Natural killer cell treated with Interleukin-12 subunit alpha and Interleukin-12 subunit beta and Interleukin-15 and Interleukin-18, amount 100 ng/mL, for 72 hours (primary cell): ENCODE measurements at places on chromosomes 13 and 19. TPM values are rescaled to one million over a fixed set of nuclear protein-coding genes. Genes with fewer than 3 reads are reported as not detected.

DNA sequence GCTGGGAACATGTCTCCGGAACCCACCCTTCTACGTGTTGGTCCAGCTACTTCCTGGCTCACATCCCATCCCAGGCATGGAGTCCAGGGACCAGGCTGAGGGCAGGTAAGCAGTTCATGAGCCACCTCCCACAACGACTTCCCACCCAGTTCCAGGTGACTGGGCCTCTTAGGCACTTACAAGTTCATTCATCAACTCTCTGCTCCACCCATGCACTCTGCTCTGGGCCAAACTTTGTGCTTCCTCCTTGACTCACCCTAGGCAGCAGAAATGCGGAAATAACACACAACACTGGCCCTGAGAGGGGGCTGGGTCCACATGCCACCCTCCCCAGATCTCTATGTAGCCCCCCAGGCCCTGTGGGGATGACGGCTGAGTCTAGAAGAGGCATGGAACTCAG is 20.5 kb downstream of the IQCN start:
- DNase-seq = no peak

DNA sequence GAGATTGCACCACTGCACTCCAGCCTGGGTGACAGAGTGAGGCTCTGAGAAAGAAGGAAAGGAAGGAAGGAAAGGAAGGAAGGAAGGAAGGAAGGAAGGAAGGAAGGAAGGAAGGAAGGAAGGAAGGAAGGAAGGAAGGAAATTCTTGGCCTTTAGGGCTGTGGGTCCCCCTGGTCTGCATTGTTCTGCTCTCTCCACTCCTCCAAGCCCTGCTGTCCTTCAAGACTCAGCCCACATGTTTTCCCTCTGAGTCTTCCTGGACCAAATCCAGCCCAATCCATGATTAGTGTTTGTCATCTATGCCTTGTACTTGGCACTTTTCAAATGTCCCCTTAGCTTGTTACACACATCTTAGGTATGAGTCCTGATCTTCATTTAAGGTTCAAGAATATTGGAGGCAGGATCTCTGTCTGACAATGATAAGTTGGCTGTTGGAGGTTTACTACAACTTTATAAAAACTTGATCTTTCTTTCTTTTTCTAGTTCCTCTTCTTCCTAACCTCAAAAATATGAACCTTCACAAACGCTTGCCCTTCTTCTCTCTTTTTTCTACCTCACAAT is 48.8 kb upstream of the INTS6 start:
- DNase-seq = no peak

GRCh38 chr13:41001695-41002094 is 17.4 kb downstream of the ELF1 start:
- DNase-seq = no peak

DNA sequence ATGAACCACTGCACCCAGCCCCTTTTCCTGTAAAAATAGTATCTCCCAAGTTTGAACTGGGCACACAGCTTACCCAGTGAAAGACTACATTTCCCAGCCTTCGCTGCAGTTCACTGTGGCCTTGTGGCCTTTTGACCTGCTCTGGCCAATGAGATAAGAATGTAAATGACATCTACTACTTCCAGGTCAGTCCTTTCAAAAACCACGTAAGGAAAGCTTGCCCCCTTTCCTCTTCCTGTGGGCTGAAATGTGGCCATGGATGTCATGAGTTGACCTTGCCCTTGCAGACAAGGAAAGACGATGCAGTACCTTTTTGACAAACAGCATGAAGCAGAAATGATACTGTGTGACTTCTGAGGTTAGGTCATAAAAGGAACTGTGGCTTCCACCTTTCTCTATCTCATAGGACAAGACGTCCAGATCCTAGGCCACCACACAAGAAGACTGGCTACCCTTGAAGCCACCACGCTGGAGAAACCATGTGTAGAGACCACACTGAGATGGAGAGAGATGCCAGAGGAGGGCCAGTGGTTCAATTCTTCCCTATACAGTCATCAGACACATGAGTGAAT is 19.9 kb downstream of the ACER1 start:
- peak; percentile 26 for DNase-seq

DNA sequence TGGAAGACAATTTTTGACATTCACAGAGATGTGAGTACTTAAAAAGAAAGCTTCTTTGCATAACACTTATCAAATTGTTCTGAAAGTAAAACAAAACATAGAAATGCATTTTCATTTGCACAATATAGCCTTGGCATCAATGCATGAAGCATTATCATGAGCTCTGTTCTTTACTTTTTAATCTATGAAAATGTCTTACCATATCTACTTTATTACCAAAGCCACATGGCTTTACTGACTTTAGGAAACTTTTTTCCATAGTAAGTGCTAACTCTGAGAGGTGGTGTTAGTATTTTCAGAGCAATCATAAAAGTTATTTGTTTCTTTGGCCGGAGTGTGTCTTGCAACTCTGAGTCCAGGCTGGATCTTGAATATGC is 10.5 kb downstream of the TNFRSF19 start:
- no peak for DNase-seq

- DNase-seq = no peak
These were observed 39.6 kb downstream of the CYP2B6 start for GRCh38 chr19:41030651-41031050.

GRCh38 chr13:94249512-94249911 is 230.0 kb downstream of the DCT start:
- no peak for DNase-seq

GRCh38 chr19:47323872-47324271 is 8.1 kb upstream of the C5AR2 start:
- DNase-seq = no peak

DNA sequence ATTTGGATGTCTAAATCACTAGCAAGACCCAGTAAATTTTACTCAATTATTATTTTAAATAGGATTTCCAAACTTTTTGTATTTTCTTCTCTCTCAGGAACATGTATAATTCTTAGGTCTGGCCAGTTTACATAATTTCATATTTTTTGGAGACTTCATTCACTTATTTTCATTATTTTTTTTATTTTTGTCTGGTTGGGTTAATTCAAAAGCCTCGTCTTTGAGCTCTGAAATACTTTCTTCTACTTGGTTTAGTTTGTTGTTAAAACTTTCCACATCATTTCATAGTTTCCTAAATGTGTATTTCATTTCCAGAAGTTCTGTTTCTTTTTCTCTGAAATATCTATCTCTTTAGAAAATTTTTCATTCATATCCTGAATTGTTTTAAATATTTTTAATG is 322.9 kb upstream of the SPRY2 start:
- DNase-seq = no peak

GRCh38 chr19:585551-586110 is 4.0 kb upstream of the HCN2 start:
- DNase-seq = no peak

DNA sequence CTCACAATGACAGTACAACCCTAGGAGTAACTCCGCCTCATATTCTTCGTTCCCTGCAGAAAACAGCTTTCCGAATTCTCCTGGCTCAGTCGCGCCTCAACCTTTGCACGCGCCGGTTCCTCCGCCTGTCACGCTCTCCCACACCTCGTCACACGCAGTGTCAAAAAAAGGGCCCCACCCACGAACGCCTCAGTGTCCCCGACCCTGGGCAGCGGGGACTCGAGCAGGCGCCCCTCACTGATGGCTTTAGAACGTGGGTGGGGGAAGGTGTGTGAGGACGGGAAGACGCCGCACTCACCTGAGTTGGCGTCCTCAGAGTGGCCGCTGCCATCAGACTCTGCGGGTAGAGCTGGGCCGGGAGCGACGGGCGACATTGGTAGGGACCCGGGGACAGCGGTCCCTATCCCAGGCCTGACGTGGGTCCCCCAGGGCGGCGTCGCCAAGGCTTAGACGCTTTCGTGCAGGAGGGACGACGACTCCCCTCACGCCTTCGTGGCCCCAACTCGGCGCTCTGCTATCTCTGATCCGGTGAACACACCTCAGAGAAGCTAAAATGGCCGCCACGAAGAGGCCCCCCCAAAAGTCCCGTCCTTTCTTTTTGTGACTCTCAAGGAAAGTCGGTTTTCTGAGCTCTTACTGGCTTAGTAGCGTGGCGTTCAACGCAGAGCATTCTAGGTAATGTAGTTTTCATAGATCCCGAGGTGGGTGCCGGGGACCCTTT is at the start of gene ZNF154:
Gene ZNF154, minus strand, starts transcription at position 564 of the 721 bp plus-strand sequence. Its CDS starts 233 bp downstream, at position 331.
- DNase-seq = no peak

DNA sequence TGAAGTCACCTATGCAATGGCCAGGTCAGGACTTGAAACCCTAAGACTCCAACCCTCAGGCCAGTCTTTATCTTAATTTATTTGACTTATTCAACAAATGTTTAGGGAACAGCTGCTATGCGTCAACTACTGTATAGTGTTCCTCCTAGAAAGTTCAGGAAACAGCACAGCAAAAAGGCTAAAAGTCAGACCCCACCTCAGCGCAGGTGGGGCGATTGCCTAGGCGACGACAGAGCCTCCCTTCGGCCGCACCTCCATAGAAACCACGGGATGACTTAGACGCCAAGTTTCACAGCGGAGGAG is 502 bp downstream of the VRK3 start:
- no peak for DNase-seq

GRCh38 chr13:49540552-49540951 is 44.8 kb downstream of the PHF11 start:
- DNase-seq = no peak

GRCh38 chr19:28465371-28466086 is 747.4 kb downstream of the UQCRFS1 start:
- DNase-seq = no peak

GRCh38 chr13:110346661-110347067 is 39.6 kb downstream of the COL4A2 start:
- no peak for DNase-seq

DNA sequence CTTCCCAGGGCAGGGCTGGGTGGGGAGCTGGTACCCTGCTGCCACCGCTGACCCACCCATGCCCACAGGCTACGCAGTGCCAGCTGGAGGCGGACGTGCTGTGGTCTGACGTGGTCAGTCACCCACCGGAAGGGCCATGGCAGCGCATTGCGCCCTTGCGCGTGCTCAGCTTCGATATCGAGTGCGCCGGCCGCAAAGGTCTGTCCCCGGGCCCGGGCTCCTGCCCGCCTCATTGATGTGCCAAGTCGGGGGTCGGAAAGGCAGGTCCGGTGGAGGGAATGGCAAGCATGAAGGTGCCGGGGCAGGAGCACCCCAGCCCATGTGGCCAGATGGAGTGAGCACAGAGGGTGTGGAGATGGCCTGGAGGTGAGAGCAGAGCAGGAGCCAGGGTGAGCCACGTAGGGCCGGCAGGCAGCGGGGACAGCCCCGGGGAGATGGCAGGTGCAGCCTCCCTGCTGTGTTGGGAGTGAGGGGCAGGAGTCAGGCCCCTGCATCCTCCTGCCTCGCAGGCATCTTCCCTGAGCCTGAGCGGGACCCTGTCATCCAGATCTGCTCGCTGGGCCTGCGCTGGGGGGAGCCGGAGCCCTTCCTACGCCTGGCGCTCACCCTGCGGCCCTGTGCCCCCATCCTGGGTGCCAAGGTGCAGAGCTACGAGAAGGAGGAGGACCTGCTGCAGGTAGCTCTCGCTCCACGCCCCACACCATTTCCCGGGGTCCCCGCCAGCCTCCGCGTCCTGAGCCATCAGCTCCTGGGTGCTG is 16.0 kb upstream of the SPIB start:
- DNase-seq = no peak

DNA sequence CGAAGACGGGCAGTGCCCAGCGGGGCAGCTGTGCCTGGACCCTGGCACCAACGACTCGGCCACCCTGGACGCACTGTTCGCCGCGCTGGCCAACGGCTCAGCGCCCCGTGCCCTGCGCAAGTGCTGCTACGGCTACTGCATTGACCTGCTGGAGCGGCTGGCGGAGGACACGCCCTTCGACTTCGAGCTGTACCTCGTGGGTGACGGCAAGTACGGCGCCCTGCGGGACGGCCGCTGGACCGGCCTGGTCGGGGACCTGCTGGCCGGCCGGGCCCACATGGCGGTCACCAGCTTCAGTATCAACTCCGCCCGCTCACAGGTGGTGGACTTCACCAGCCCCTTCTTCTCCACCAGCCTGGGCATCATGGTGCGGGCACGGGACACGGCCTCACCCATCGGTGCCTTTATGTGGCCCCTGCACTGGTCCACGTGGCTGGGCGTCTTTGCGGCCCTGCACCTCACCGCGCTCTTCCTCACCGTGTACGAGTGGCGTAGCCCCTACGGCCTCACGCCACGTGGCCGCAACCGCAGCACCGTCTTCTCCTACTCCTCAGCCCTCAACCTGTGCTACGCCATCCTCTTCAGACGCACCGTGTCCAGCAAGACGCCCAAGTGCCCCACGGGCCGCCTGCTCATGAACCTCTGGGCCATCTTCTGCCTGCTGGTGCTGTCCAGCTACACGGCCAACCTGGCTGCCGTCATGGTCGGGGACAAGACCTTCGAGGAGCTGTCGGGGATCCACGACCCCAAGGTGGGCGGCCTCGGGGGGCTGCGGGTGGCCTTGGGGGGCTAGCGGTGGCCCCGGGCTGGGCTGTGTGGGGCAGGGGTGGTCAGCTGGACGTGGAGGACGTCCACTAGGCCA is 4.8 kb downstream of the GRIN3B start:
- no peak for DNase-seq

DNA sequence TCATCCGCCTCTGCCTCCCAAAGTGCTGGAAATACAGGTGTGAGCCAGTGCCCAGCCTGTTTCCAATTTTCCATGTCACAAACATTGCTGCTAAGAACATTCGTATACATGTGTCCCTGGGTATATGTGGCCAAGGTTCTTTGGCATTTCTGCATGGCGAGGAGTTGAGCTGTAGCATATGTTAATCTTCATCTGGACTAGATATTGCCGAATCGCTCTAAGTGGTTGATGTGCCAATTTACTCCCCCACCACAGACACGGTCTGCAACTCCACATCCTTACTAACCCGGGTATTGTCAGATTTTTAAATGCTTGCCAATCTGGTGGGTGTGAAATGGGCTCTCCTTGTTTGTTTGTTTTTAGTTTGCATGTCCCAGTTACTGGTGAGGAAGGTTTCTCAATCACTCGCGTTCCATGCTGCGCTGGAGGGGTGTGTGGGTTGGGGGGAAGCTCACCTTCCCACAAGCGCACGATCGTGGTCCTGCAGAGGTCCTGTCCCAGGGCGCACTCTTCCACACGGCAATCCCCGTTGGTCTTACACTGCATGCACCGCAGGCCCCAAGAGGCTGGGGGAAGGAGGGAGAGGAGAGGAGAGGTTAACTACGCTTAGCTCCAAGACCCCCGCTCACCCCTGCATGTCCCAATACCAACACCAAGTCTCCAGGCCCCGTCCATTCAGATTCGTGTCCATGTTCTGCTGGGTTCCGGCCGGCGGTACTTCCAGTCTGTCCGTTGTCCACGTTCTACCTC is 2.7 kb downstream of the PLAUR start:
- DNase-seq = no peak

The FFAR2 gene
- not detected for total RNA-seq

The KIR2DL3 gene
- total RNA-seq = 11.7 TPM

The INAFM1 gene
- total RNA-seq = 16.1 TPM

The EBI3 gene
- total RNA-seq = 131 TPM

The PRR36 gene
- not detected for total RNA-seq

The SULT2A1 gene
- total RNA-seq = not detected

The C3 gene
- 3.5 TPM for total RNA-seq

The ZNF8 gene
- 4.2 TPM for total RNA-seq

The SBK3 gene
- total RNA-seq = not detected
